Stimulated activated CD8-positive, alpha-beta memory T cell treated with anti-CD3 and anti-CD28 coated beads, Interleukin-2, amount 100 ng/mL, for 1 hour (primary cell): ENCODE measurements at places on chromosomes 1 and 21.

GRCh38 chr1:109754738-109755137 is 9.0 kb downstream of the EPS8L3 start:
- DNase-seq = no peak

DNA sequence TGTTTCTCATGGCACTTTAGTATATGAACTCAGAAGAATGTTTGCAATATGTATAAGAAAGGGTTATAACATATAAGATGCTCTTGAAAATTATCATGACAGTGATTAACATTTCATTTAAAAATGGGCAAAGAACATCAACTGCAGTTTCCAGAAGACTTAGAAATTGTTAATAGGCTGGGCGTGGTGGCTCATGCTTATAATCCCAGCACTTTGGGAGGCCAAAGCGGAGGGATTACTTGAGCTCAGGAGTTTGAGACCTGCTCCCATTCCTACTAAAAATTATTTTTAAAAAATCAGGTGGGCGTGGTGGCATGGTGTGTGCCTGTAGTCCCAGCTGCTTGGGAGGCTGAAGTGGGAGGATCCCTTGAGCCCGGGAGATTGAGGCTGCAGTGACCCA is 23.1 kb downstream of the MTF2 start:
- no peak for DNase-seq

DNA sequence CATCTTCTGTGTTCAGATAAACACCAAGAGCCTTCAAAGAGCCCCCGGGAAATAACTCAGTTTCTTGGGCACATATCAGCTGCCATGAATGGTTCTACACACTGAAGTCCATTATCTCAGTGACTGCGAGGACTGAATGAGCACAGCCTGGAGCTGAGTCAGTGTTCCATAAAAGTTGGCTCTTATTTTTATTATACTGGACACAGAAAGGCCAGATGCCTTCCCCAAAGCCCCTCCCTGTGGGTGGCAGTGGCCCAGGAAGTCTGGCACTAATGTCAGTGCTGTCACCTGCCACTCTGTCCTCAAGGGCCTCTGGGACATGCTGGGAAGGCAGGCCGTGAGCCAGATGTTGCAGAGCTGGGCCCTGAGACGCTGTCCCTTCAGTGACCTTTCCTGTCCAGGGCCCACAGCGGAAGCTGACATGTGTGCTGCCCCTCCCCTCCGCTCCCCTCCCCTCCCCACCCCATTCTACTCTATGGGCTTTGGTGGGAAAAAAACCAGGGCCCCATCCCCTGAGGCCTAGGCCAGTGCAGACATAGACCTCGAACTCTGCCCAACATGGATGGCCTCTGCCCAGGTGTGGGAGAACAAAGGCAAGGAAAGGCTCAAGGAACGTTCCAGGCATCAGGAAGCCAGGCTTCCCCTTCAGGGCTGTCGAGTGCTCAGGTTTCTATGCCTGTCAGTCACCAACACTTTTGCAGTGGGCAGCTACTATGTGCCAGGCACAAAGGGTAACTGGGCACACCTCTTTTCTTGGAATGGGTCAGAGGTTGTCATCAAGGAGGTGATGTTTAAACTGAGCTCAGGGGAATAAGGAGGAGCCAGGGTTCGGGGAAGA is 22.4 kb upstream of the NPPB start:
- no peak for DNase-seq

GRCh38 chr1:204134103-204134502 is 17.7 kb downstream of the ETNK2 start:
- DNase-seq = no peak

- no peak for DNase-seq
These were observed 18.8 kb downstream of the SLX9 start for GRCh38 chr21:44958471-44959191.

- no peak for DNase-seq
These were observed 224.0 kb downstream of the PTBP2 start for GRCh38 chr1:96945509-96946084.

DNA sequence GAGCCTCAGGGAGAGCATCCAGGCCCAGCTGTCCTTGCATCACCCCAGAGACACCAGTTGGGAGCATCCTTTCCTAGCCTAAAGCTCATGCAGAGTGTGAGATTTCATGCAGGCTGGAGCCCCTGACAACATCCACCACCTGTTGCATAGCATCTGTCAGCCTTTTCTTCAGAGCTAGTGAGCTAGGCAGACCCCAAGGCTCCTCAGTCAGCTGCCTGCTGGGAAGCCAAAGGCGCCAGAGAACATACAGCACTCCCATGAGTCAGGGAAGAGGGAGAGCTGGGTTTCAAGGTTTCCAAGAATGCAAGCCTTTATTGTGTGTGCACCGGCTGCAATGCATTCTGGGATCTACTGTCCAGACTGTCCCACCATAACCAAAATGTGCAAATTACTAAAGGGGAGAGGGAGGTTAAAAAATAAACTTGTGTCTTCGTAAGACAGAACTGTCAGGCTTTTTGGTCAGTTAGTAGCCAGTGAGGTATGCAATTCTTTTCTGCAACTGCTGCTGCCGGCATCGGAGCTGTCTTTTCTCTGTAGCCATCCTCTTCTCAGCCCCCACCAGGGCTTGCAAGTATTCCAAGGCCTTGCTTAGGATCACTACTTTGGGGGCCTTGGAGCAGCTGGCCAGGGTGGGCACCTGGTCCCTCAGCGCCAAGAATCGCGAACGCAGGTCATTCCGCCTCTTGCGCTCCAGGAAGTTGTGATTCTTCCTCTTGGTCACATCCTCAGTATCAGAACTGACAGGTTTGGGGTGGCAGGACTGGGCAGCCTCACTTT is 4.6 kb downstream of the MYCL start:
- DNase-seq = no peak

DNA sequence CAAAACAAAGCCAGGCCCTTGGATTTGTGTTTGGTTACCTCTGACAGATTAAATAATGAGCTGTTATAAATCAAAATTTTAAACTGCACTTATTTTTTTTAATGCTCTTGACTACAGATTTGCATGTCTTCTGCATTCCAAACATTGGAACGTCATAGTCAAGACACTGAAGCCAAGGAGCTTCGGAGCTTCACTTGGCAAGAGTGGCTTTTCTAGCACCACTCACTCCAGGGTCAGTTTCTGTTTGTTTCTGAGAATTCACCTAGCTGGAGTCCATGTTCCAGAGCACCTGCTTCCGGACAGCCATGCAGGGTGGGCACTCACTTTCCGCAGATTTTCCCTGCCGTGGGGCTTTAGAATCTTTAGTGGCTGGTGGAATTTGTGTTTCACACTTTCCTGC is 202.9 kb downstream of the ZP4 start:
- DNase-seq = no peak

GRCh38 chr1:165259236-165259635 is 97.3 kb downstream of the LMX1A start:
- DNase-seq = no peak

- no peak for DNase-seq
These were observed 344.5 kb downstream of the PDE4B start for GRCh38 chr1:66137235-66137634.

GRCh38 chr1:200405264-200405663 is 4.6 kb downstream of the ZNF281 start:
- no peak for DNase-seq

- DNase-seq = no peak
These were observed 1.5 kb downstream of the CELF3 start for GRCh38 chr1:151714820-151715725.

DNA sequence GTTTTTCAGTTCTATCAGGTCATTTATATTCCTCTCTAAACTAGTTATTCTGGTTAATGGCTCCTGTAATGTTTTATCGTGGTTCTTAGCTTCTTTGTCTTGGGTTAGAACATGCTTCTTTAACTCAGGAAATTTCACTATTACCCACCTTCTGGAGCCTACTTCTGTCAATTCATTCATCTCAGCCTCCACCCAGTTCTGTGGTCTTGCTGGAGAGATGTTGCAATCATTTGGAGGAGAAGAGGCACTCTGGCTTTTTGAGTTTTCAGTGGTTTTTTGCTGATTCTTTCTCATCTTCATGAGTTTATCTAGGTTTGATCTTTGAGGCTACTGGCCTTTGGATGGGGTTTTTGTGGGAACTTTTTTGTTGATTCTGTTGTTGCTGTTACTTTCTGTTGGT is 213.0 kb downstream of the BRINP2 start:
- no peak for DNase-seq

GRCh38 chr1:208156741-208157140 is 87.4 kb downstream of the PLXNA2 start:
- DNase-seq = no peak

- no peak for DNase-seq
These were observed 30.7 kb downstream of the MRAP start for GRCh38 chr21:32329331-32329730.

DNA sequence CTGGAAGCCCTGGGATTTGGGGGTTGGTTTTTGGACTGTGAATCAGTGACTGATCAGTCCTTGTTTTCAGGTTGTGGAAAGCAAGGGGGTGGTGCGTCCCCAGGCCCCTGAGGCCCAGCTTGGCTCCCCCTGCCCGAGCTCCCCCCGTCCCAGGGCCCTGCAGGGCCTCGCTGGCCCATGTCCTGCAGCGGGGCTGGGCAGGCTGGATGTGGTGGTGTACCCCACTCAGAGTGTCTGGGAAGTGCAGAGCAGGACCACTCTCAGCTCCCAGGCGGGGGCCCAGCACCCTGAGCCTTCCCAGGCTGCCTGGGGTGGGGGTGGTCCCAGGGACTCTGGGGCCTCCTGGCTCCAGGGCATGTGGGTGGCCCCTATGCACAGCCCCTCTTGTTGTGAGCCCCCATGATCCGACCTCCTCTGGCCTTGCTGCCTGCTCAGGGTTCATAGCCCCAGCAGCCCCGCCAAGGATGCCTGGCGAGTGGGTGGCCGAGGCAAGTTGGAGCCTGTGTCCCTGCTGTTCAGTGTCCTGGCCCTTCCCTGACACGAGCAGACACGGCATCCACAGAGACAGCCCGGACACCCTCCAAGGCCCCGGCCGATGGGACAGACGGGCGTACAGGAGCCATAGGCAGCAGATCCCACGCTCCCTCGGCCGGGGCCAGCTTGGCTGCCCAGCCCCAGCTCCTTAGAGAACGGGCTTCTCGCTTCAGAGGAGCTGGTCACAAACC is 37.9 kb downstream of the SLX9 start:
- no peak for DNase-seq

GRCh38 chr1:63466181-63466580 is 56.8 kb downstream of the ITGB3BP start:
- no peak for DNase-seq

GRCh38 chr21:32705139-32705538 is 22.7 kb downstream of the SYNJ1 start:
- no peak for DNase-seq

GRCh38 chr1:228456252-228457016 is 30.7 kb upstream of the RNF187 start:
- DNase-seq = no peak

DNA sequence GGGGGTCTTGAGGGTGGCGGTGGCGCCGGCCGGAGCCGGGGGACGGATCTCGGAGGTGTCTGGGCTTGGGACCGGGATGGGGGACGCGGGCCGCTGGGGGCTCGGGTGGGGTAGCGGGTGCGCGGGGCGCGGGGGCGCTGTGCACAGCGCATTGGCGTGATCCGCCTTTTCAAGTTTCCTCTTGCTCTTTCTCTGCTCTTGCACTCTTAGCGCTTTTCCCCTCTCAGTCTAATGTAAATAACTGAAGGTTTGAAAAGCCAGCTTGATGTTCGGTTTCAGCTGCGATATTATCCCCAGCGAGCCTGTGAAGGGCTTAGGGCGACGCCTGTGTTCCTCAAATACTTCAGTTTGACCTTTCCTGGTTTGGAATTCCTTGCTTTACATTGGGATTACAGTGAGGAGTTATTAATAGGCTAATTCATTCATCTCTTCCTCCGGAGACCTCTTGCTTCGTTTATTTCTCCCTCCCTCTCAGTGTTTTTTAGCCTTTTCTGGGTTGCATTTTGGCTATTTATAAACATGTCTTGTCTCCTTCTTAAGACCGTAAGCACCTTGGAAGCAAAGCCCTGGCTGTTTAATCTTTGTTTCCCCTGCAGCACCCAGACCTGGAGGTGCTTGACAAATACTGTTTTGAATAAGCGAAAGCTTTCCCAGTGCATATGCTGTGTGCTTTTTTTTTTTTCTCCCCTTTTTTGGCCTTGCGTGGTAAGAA is 693 bp downstream of the RAB4A start:
- DNase-seq = peak; percentile 13

- DNase-seq = no peak
These were observed 11.3 kb downstream of the ZNF362 start for GRCh38 chr1:33267468-33268205.

DNA sequence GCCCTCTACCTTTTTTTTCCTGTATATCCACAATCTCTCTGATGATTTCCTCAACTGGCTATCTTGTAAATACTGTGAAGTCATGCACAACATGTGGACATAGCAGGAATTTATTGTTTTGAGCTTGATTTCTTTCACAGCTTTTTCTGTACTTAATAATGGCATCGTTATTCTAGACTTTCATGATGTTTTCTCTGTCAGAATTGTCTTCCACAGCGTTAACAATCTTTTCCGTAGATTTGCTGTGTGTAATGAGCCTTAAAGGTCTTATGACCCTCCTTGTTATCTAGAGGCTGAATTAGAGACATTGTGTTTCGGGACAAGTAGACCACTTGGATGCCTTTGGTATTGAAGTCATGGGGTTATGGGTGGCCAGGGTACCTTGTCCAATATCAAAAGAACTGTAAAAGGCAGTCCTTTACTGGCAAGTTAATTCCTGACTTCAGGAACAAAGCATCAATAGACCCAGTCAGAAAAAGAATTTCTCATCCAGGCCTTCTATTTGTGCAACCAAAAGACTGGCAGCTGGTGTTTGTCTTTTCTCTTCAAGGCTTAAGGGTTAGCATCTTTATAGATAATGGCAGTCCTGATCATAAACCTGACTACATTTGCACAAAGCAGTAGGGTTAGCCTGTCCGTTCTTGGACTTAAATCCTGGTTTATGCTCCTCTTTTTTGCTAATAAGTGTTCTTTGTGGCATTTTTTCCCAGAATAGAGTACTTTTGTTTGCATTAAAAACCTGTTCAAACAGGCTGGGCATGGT is 30.1 kb upstream of the CHAF1B start:
- DNase-seq = no peak

- DNase-seq = no peak
These were observed 8.3 kb downstream of the BARHL2 start for GRCh38 chr1:90708826-90709225.

- DNase-seq = no peak
These were observed 9.2 kb downstream of the PDZK1IP1 start for GRCh38 chr1:47180603-47181094.

GRCh38 chr1:198638441-198638840 is 399 bp upstream of the PTPRC start:
- DNase-seq = no peak
